Activated CD4-positive, alpha-beta memory T cell treated with anti-CD3 and anti-CD28 coated beads, Interleukin-2, amount 10 ng/mL, durations not matched to agents 7 days and 5 days (primary cell): ENCODE measurements at places on chromosomes 1 and 21.

GRCh38 chr1:170967042-170967910 lies 31.9 kb downstream of the MROH9 start:
- DNase-seq = no peak

- DNase-seq = no peak
These were observed at the start of gene IFNGR2 for GRCh38 chr21:33403128-33403785. Gene IFNGR2 (plus strand): TSS chr21:33403413. CDS start chr21:33403544, 131 bp downstream.

DNA sequence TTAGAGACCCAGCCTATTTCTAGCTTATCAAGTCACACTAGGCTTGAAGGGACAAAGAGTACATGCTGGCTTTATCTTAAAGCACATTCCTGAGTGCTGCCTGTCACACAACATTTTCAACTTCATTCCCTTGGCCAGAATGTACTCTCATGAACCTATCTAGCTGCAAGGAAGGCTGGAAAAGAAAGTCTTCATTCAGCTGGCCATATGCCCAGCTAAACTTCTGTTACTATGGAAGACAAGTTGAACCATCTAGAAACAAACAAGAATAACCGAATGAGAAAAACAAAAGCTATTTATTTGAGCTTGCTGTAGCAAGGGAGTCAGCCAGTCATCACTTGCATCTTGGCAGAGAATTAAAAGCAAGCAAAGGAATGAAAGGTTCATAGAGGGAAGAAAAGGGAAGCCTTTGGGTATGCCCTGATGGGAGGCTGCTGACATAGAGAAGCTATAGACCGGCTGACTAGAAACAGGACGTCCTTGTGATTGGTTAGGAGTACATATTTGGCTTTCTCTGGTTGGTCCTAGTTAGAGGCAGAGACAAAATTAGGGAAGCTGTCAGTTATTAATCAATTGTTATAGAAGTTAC lies 108.4 kb downstream of the NEK7 start:
- DNase-seq = no peak

DNA sequence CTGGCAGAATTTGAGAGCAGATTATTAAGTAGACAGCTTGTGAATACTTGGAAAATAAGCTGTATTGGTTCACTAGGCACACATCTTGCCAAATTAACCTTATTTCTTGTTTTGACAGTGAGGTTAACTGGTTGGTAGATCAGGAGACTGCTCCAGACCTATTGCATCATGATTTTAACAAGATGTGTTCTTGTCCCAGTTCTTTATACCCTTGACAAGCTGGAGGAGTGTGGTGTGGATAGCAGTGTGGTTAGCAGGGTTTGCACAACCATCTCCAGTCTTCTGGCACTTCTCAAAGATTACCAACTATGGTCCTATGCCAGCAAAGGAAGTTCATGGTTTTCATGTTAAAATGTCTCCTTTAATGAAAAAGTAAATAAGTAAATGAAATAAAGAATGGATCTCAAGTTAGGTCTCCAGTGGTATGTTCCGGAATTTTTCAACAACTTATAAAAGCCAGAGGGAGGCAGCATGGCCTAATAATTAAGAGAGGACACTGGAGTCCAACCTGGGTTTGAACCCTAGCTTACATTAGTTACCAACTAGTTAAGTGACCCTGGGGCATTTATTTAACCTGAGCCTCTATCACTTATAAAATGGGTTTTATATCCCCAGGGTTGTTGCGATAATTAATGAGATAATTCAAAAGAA lies 34.1 kb downstream of the DDX20 start:
- DNase-seq = no peak

DNA sequence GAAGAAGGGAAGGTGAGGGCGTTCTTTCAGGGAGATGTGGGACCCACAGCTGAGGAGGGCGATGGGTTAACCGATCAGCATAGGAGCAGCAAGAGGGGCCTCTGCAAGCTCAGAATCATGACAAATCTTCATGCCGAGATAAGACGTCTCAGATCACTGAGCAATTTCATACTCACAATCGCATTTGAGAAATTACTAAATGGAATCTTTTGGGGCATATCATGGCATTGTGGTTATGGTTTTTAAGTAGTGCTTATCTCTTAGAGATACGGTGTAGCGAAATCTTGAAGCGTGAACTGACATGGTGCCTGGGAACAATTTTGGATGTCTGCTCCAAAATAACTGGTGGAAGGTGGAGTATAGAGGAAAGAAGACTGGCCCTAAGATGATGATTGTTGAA lies 6.2 kb downstream of the TNNT2 start:
- no peak for DNase-seq

DNA sequence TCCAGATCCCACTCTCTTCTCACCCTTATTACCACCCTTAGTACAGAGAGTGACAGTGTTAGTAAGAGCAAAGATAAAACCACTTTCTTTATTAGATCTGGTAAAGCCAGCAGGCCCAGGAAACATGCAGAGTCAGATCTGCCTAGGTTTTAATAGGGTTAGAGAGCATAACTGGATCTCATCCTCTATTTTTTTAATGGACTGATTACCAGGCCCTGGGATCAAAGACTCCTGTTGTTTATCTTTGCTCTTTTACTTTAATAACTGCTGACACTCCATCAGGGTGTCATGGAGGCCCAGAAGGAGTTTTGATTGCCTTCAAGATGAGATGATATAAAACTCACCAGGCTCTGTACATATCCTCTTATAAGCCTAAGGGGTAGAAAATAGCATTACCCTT lies 45.3 kb upstream of the RGS5 start:
- no peak for DNase-seq

DNA sequence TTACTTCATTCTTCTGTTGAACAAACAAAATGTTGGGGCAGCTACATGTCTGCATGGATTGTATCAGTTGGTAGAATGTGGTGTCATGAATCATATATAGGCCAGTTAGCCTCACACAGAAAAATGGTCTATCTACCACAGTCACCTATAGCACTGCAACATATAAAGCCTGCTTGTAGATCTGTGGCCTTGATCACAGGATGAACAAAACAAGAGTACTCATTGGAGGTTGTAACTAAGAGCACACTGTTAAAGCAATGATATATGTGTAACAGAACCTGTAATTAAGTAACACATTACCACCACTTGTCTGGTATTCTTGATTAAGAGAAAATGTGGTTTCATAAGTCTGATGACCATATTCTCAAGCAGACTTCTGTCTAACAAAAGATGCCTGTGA lies 167.3 kb upstream of the SGIP1 start:
- DNase-seq = no peak

GRCh38 chr1:223662943-223663342 lies 2.6 kb downstream of the CAPN8 start:
- no peak for DNase-seq

- DNase-seq = no peak
These were observed 214.9 kb downstream of the BARHL2 start for GRCh38 chr1:90502194-90502593.

GRCh38 chr1:52676249-52676903 lies 21.8 kb downstream of the COA7 start:
- DNase-seq = no peak

- no peak for DNase-seq
These were observed 56.2 kb upstream of the ADAM30 start for GRCh38 chr1:119952496-119952895.

DNA sequence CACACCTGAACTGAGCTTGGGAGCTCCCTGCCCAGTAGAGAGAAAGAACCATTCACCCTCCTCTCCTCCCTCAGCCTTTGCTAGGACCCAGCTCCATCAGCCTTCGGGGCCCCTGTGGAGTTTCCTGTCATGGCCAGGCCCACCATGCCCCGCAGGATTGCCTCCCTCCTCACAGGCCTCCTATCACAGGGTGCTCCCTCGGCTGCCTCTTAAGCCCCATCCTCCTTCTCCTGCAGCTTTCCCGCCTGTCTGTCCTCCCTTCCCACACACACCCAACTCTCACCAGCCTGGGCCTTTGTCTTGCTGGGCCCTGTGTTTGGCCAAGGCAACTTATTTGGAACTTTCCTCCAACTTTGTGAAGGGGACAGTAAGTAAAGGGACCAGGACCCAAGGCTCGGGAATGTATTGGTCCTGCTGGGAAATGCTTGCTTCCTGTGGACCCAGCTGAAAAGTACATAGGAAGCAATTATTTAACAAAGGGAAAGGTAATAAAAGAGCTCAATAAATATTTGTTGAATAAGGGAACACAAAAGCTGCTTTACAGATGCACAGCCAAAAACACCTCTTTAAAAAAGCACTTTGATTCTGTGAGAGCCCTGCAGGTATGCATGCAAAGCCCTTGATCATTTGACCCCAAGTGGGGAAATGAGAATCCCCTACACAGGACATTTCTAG lies 31.6 kb upstream of the TENT5C start:
- DNase-seq = no peak
